ENCODE measurements at places on chromosomes 13 and 19.

DNA sequence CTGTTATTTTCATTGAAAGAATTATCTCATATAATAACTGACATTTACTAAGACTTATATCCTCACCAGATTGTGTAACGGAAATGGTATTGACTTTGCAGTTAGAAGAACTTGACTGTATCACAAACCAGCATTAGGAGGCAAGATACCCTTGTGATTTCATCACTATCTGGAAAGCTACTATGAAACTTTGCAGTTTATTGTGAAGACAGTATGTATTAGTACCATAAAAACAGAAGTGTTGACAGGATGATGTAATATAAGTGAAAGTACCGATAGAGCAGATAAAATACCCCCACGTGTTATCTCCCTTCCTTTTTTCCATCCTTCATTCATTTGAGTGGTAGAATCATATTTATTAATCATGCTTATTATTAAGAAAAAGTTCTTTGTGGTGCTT is 365.7 kb upstream of the KLHL1 start:
- DNase-seq, result no peak

DNA sequence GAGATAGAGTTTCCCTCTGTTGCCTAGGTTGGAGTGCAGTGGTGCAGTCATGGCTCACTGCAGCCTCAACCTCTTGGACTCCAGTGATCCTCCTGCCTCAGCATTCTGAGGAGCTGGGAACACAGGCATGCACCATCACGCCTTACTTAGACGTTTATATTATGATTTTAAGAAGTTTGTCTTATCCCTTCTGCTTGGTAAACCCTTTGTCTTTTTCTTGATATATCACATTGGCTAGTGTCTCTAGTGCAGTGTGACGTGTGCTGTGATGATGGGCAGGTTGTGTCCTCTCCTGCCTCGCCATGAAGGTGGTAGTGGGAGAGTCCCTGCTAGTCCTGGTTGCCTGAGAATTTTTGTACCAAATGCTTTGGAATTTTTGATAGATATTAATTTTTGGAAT is 93.9 kb downstream of the KDM4B start:
- no peak for DNase-seq

DNA sequence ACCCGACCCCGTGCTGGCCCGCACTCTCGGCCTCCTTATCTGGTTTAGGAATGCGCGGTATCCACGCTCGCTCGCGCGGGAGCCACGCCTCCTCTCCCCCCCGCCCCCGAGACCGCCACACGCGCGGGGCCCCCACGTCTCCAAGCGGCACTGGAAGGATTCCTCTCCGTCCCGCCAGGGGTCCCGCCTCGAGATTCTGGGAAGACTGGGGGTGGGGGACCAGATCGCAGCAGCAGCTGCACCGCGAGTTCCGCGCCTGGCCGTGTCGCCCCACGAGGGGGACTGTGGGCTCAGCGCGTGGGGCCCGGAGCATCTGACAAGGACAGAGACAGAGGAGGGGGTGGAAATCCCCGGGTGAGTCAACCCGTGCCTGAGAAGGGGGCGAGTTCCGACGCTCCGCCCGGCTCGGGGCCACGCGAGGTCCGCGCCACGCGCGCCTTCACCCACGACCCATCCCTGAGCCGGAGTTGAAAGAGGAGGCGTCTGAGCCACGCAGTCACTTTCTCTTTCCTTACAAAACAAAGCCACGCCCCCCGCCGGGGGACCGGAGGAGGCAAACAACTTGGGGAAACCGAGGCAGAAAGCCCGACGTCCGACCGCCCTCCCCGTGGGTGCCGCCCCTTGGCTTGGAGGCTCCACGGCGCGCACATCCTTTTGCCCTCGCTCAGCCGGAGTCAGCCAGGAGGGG is 814 bp downstream of the S1PR2 start:
- DNase-seq, result no peak

DNA sequence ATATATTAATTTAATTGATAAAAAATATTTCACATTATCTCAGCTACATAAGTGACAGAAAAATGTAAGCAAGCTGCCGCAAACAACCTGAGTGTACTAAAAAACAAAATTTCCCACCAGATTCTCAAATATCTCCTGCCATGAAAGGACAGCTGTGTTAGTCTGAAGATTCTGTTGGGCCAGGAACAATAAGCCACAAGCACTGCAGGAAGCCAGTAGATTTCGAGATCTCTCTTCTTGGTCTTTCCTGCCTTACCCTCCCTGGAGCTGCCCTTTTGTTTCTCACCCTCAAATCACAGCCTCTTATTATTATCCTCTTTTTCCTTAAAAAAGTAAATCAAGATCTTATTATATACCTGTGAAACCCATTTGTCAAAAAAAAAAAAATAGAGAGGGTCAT is 165.6 kb downstream of the EFNB2 start:
- DNase-seq, result peak; percentile 19

GRCh38 chr19:42542791-42543190 is 14.5 kb upstream of the CEACAM1 start:
- no peak for DNase-seq

DNA sequence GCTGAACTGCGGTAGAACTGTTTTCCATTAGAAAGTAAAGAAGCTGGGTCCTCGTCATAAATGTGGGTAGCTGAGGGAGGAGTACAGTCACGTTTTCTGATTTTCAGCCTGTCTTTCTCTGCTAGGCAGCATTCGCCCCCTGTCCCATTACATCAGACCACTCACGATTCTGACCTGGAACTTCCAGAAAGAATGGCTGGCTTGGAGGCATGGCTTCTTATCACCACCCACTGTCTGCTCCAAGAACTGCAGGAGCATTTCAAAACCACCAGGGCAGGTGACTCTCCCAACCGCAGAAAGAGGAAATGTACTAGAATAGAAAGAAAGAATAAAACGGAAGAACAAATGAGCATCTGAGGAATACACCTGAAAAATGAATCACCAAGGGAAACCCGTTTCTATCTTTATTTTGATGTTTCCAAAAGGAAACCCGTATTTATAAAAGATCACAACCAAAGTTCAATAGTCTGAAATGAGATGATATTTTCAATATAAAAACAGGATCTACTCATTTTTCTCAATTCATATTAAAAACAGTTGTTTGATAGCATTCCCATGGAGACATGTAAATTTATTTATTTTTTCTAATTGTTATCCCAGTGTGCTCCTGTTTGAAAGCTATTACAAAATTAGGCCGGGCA is 22.1 kb upstream of the POMP start:
- DNase-seq, result peak; percentile 53

DNA sequence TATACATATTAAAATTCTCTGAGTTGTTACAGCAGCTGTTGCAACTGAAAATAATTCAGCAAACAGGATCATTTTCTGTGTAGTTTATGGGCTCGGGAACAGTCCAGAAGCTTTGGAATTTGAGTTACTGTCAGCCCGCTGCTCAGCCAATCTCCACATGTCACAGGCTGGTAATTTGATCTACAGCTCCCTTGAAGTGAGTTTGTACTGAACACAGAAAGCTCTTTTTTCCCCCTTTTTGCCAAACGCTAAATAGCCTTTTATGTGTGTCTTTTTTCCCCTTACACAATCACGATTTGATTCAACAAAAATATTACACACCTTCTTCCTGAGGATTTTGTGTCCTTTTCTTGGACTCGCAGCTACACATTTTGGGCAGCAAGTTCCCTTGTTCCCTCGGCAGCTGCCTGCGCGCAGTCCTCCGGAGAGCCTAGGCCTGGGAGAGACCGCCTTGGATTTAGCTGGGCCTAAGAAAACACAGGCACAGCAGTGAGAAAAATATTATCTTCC is 371.4 kb downstream of the KCNRG start:
- peak; percentile 91 for DNase-seq

- no peak for DNase-seq
Measured at GRCh38 chr19:39949026-39949747, 14.8 kb upstream of the FCGBP start.

GRCh38 chr19:39555883-39556282 is 15.9 kb upstream of the EID2 start:
- DNase-seq, result no peak

GRCh38 chr19:33430674-33431277 is 57.3 kb downstream of the CEBPG start:
- peak; percentile 51 for DNase-seq

DNA sequence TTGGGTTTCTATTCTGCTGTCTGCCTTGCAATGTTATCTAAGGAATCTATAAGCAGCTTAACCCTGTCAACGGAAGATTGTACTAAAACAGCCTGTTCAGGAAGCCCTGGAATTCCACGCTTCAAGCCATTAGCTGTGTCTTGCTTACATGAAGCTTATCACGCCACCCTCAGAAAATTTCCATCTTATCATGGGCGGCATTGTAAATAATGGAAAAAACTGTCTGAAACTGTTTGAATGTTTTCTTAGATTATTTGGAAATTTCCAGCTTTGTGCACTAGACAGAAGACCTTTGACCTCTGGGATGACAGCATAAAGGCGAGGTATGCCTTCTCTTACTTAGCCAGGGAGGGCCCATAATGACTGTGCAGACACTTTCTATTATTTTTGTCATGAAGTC is 319.7 kb downstream of the KCNRG start:
- no peak for DNase-seq

- peak; percentile 43 for DNase-seq
Measured at GRCh38 chr13:94674609-94675348, 37.6 kb downstream of the SOX21 start.

DNA sequence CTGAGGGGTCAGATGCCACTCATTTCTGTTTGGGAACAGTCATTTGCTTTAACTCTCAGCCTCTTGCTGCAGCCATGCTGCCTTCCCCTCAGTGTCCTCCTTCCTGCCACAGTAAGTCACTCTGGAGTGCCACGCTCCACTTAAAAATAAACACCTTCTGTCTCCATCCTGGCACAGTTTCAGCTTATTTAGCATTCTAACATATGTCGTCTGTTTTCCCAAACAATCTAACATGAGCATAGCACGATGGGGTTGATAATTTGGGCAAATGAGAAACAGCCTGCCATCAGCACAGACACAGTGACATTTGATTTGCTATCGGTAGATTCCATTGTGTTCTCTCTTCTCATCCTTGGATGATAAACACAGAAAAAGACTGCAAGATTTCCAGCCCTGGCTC is 768.6 kb downstream of the UQCRFS1 start:
- no peak for DNase-seq

GRCh38 chr13:112358156-112358555 is 18.0 kb upstream of the SPACA7 start:
- DNase-seq, result no peak

DNA sequence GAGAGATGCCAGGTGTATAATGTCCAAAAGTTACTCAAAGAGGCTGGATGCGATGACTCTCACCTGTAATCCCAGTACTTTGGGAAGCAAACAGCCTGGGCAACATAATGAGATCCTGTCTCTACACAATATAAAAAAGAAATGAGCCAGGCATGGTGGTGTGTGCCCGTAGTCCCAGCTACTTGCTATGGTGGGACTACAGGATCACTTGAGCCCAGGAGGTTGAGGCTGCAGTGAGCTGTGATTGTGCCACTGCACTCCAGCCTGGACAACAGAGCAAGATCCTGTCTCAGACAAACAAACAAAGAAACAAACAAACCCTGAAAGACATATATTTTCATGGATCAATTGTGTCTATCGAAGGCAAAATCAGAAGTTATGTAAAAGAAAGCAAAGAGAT is 54.3 kb upstream of the CYP2B6 start:
- DNase-seq, result no peak

DNA sequence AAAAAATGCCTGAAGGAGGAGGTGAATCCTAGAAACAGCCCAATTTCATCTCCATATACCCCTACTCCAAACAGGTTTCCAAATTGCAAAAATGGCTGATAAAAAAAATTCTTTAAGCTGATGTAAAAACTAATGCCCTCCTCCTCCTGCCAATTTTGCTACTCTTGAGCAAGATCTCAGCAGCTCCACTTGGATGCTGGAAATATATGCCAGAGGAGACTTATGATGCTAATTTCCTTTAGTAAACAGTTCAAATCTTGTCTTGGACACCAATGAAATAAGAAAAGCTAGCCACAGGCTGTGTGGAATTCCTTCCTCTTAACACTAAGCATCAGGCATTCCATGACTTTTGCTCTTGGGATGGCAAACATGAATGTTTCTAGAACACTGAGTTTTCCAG is 67.5 kb downstream of the INSR start:
- DNase-seq, result no peak

GRCh38 chr13:25118378-25118905 is 22.5 kb downstream of the PABPC3 start:
- DNase-seq, result no peak

- no peak for DNase-seq
Measured at GRCh38 chr13:66576381-66576780, 653.8 kb downstream of the PCDH9 start.

DNA sequence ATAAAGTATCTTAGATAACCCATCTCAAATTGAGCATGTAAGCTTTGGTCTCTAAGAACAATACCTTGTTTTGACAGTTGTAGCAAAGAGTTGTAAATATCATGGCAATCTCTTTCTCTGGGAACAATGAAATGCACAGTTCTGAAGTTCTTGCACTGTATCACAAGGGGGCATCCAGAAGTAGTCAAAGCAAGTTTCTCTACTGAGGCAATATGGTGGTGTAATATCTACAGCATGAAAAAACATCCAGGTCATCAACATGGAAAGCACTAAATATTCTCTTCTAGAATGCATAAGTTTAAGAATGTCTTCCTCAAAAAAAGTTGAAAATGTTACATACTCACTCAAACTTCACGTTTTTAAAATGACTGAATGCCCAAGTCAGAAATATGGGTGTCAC is 19.6 kb downstream of the MTMR6 start:
- peak; percentile 17 for DNase-seq

DNA sequence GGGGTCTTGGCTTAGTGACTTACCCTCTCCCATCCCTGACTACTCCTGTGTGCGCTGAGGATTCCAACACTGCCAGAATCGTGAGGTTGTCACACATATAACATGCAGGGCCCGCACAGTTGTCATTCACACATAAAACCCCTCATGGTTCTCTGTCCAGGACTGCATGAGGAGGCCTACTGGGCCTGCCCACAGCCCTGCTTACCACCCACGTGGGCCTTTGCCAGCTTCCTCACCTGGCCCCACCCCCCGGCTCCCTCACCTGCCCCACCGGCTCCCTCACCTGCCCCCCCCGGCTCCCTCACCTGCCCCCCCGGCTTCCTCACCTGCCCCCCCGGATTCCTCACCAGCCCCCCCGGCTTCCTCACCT is 197.2 kb downstream of the TEX29 start:
- no peak for DNase-seq

GRCh38 chr13:41455725-41456419 is 1.5 kb upstream of the RGCC start:
- DNase-seq, result no peak

- peak; percentile 81 for DNase-seq
Measured at GRCh38 chr13:95301183-95301967, at the start of gene ABCC4. TSS of gene ABCC4 (minus strand) at chr13:95301451. CDS start at chr13:95301314, 137 bp downstream.

- no peak for DNase-seq
Measured at GRCh38 chr13:98514288-98514687, 62.6 kb downstream of the STK24 start.

DNA sequence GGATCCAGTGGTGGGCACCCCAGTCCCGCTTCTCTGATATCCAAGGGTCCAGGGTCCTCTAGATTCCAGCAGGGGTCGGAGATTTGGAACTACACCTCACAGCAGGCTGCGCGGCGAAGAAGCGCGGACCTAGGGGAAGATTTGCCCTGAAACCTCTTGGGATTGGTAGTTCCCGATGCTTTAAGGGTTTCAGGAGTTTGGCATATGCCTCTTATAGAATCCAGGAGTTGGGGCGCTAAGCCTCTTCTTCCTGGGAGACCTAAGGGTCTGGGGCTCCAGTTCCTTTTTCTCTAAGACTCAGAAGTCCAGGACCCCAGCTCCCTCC is 349 bp downstream of the BCL2L12 start:
- DNase-seq, result no peak

Data from LHCN-M2 (cell line).